Activated CD4-positive, alpha-beta T cell treated with anti-CD3 and anti-CD28 coated beads, Interleukin-2, amount 50 U/mL, for 48 hours (primary cell): ENCODE measurements at places on chromosomes 2 and 18.

DNA sequence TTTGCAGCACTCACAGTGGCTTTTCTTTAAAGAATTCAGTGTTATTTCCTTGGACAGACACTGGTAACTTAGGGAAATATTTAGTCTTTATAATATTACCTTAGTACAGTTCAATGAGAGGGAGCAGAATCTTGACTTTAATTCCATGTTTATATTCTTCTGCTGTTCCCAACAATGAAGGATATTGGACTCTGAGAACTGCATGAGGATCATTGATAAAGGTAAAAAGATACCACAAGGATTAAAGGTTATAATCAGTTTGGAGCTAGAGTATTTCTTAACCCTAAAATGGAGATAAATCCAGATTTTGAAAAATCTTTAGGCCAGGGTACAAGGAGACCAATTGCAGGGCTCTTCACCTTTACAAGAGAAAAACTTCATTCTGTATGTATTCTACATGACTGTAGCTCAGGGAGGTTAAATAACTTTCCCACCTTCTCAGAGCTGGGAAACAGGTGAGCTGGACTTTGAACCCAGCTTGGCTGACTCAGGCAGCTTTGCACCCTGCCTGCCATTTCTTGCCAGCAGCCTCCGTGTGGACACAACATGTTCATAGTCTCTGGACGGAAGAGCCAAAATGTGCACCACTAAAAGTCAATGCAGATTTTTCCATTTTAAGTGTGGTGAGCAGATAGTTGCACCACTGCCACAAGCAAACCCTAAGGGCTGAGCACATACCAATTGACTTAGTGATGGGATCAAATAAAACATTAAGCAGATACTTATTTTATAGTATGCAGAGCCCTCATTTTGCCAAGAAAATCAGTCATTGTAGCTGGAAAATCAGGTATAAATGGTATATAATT lies 26.7 kb downstream of the UPP2 start:
- no peak for DNase-seq

GRCh38 chr18:65221736-65222135 lies 529.1 kb upstream of the CDH7 start:
- no peak for DNase-seq

GRCh38 chr18:647304-647703 lies 10.1 kb upstream of the TYMS start:
- DNase-seq, result no peak

DNA sequence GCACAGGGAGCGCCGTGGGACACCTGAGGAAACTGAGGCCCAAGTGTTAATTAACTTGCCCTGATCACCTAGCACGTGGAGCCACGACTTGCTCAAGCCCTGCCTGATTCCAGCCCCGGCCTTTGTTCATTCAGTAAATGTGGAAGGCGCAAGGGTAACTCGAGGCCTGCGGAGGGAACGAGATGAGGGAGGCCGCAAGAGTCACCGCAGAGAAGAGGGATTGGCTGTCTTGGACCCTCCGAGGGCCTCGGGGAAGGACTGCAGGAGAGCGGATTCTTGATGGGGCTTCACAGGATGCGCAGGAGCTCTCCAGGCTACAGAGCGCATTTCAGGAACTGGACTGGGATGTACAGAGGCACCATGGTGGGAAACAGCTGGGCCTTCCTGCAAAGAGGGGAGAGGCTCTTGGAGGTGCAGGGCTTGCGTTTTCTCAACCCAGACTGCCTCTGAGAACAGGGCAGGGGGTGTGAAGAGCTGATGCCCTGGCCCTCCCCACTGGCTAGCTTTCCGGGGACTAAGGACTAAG lies 511 bp upstream of the ANKMY1 start:
- no peak for DNase-seq

DNA sequence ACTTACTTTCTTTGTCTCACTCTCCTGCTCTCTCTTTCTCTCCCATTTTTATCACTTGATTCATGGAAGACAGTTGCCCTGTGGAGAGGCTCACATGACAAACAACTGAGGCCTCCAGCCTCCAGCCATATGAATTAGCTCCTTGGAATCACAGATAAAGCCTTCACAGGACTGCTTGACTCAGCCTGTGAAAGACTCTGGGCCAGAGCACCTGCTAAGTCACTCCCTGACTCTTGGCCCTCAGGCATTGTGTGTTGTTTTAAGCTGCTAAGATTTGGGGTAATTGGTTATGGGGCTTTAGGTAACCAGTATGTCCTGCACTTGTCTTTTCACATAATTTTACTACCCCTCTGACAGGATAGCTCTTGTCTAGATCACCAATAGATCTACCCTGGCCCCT lies 334.9 kb downstream of the SOX11 start:
- no peak for DNase-seq

- no peak for DNase-seq
These were observed 318.0 kb downstream of the MYCN start for GRCh38 chr2:16258350-16258749.

GRCh38 chr2:30450025-30450424 lies 3.0 kb downstream of the LCLAT1 start:
- no peak for DNase-seq

DNA sequence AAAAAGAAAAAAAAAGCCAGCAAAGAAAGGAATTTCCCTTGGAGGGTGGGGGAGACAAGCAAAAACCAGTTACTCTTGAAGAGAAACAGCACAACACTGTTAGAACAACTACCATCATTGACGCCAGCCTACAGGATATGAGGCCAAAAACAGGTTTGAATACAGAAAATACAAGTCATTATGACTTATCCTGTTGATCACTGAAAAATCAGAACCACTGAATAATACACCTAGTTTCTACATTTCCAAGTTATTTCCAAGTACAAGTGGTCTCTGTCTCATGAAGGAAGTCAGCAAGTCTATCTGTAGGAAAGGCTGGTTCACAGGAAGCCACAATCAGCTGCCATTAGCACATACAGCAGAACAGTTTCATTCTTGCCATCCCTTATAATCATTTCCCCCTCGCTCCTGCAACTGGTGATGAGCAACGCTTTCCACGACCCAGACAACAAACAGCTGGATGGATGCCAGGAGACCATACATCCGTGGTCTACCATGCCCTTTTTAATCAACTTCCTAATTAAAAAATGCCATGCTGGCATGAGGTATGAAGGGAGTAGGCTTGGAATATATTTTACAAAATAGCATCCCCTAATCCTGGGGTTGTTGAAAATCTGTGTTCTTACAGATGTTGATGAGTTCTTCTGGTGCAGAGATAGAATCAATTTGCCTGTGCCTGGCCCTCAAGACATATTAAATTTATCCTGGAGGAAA lies 10.4 kb downstream of the MYT1L start:
- no peak for DNase-seq

GRCh38 chr2:121832412-121833357 lies 77.2 kb downstream of the TSN start:
- no peak for DNase-seq

DNA sequence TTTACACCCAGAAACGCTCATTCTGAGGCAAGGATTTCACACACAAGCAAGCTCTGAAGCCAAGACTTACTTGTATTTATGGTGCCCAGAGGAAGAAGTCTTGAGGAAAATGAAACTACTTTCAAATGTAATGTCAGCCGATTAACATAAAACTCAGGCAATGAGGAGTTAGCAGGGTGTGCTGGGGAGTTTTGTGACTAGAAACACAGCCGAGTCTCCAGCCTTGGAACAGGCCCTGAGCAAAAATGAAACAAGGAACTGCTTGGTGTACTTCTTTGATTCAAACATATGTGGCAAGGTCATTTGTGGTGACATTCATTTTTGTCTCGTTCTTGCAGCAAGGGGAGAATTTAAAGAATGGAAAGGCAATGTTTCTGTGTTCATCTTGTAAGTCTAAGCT lies 4.5 kb downstream of the DYTN start:
- DNase-seq, result no peak

DNA sequence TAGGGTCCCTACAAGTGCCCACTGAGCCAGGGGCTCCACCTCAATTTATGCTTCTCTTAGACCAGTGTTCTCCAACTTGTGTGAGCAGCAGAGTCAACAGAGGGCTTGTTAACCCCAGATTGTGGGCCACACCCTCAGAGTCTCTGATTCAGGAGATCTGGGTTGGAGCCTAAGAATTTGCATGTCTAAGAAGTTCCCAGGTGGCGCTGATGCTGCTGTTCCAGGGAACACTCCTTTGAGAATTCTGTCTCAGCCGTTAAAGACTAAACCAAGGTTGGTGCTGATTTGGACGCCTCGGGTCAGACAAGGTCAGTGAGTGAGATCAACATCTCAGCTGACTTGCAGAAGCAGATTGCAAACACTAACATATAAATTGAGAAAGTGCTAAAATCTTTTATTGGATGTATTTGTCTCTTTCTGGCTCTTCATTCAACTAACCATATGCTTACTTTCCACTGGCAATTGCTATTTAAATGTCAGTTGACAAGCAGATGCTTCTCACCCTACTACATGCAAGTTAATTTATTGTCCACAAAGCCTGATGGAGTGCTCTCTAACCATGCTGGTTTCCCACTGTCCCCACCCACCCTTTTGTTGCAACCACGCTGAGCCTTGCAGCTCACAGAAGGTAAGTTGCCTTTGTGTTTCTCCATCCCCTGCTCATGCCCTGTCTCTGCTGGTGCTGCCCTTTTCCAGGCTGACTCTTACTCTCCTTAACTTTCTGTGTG lies 31.5 kb downstream of the LYPD1 start:
- no peak for DNase-seq

GRCh38 chr2:118833716-118834439 lies 13.6 kb downstream of the EN1 start:
- no peak for DNase-seq

- no peak for DNase-seq
These were observed 65.1 kb upstream of the DAPL1 start for GRCh38 chr2:158729873-158730620.

- no peak for DNase-seq
These were observed 5.6 kb downstream of the NMUR1 start for GRCh38 chr2:231524477-231525247.

DNA sequence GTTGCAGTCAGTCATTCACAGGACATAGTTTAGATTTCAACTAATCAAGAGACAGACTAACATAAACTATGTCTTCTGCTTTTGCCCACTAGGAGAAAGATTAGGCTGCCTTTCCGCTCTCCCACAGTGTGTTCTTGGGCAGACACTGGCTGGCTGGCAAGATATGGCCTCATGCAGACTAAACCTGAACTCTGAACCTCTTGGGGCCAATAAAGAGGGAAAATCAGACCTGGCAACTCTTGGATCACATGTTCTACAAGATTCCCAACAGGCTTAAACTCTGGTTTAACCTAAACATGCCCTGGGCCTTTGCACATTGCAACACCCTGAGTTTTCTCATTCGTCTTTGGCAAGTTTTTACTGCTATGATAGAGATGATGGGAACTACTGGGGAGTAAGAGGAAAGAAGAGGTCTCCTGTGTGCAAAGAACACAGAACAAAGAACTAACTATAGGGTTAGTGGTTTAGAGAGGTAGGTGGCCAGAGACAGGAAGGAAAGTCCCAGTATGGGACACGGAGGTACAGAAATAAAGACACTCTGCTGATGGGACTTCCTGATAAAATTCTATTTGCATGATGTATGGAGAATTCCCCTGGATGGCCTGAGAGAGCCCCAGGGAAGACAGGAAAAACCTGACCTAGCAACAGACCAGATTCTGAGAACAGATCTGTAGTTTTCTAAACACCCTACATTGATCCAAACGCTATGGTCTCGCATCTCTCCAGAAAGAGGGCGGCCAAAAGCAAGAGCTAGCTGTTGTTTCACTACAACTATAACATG lies 2.0 kb upstream of the ATRAID start:
- DNase-seq, result no peak

DNA sequence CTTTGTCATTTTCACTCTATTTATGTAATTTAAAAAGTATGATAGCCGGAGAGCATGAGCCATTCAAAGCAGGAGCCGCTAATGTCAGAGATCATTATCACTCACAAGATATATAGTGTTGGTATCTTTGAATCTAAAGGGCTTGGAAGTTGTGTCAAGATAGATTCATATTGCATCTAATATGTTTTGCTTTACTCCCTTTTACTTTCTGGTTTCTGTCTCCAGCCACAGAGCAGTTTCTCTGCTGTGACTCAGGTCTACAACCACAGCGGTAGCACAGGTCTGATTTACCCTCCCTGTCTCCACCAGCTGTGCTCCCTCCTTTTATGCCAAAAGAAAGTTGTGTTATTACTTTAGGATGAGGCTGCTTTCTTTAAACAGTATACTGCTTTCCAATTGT lies 424.0 kb downstream of the ARHGAP15 start:
- peak; percentile 18 for DNase-seq

DNA sequence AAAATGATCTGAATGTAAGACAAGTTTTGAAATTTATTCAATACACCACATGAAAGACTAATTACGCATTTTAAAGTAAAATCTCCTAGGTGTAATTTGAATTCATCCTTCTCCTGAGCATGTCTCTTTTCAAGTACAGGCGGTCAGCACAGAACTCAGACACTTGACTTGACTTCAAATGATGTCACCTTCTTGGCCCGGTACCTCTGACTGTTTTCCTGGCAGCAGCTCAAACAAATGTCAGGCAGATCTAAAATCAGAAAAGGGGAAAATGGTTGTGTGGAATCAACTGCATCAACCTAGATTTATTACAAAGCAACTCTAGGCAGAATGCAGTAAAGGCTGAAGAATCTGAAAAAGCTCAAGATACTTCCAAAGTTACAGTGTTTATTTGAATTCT lies 11.4 kb upstream of the PROKR1 start:
- DNase-seq, result no peak

DNA sequence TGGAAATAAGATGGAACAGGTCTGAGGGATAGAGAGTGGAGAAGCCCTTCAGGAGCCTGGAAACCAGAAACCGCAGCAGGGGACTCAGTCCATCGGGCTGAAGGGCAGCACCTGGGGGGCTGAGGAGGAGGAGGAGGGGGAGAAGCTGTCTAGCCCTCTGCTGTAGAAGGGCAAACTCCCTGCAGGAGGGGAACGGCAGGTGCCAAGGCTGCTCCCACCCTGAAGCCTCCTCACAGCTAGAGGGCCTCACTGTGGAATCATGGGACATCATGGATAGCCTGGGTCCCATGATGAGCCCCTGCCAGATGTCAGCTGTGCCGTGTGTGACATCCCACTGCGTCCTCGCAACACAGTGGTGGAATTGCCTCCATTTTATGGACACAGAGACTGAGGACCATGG lies 435 bp downstream of the MYO7B start:
- DNase-seq, result no peak

- no peak for DNase-seq
These were observed 686.0 kb downstream of the NRXN1 start for GRCh38 chr2:50345701-50346591.

- DNase-seq, result no peak
These were observed 25.3 kb upstream of the TACR1 start for GRCh38 chr2:75224636-75225094.

DNA sequence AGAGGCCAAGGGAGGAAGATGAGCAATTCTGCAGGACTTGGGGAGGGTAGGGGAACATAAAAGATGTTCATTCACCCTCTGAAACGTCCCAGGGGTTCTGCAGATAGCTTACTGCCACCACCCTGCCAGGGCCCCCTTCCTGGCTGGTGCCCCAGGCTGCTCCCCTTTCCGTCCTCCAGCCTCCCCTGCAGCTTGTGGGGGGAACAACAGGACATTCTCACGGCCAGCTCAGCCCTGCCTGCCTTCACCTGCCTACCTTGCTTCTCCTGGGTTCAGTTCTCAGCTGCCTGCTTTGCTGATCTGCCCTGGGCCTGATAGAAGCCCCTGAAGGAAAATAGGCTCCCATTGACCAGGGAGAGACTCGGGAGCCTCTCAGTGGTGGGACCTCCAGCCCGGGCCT lies 251.1 kb downstream of the CELF4 start:
- no peak for DNase-seq
